ENCODE measurements at places on chromosomes 7 and 10. TPM values are rescaled to one million over a fixed set of nuclear protein-coding genes. Genes with fewer than 3 reads are reported as not detected.

The ACSM6 gene
- not detected for total RNA-seq

- no peak overlapping the region for H3K27ac ChIP-seq
- no peaks in the 10 kb centered on the region for H3K4me1 ChIP-seq
- no peak for DNase-seq
- no peak overlapping the region for H3K4me3 ChIP-seq
- H3K36me3 ChIP-seq: no peaks in the 10 kb centered on the region
Observed at GRCh38 chr10:101760510-101760909, 15.4 kb downstream of the FGF8 start.

DNA sequence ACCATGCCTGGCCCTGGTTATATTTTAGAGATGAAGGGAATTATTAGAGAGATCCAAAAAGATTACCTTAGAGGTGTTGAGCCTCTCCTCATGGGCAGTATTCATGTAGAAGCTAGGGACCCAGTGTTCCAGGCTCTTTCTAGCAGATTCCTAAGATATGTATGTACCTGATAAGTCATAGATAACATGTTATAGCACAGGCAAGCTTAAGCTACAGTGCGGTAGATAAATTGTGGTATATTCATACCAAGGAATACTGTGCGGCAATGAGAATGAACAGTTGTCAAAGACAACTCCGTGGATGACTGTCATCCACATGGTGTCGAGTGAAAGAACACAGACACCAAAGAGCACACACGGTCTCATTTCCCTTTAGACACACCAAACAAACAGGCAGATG lies 53.1 kb downstream of the TACR2 start:
- H3K4me3 ChIP-seq: no peak overlapping the region
- H3K27ac ChIP-seq: no peak overlapping the region
- no peaks in the 10 kb centered on the region for H3K27me3 ChIP-seq
- no peaks in the 10 kb centered on the region for H3K4me1 ChIP-seq
- DNase-seq: no peak
- H3K36me3 ChIP-seq: peaks cover 4% of the 10 kb centered on the region

DNA sequence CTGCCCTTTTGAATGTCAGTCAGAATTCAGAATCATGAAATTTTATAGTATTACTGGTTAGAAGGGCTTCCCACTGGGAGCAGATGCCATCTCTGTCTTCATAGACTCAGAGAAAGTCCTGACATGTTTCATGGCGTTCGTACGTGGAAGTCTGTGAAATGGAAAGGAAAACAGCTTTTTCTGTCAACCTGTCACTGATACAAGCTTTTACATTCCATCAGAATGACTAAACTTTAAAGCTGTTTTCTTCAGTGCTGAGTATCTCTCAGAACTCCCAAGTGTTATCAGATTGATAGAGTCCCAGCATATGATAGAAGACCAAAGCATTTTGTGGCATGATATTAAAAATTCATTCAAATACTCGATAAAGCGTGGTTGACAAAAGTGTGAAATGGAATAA lies 726.7 kb upstream of the GALNT17 start:
- H3K4me1 ChIP-seq: no peaks in the 10 kb centered on the region
- no peak overlapping the region for H3K4me3 ChIP-seq
- no peak overlapping the region for H3K27ac ChIP-seq
- no peaks in the 10 kb centered on the region for H3K27me3 ChIP-seq
- DNase-seq: no peak

GRCh38 chr7:128417071-128417470 lies 7.3 kb upstream of the IMPDH1 start:
- no peaks in the 10 kb centered on the region for H3K4me1 ChIP-seq
- H3K36me3 ChIP-seq: no peaks in the 10 kb centered on the region
- no peak for DNase-seq
- H3K4me3 ChIP-seq: no peak overlapping the region

- H3K27me3 ChIP-seq: no peaks in the 10 kb centered on the region
- H3K36me3 ChIP-seq: no peaks in the 10 kb centered on the region
- H3K4me3 ChIP-seq: no peak overlapping the region
- no peak overlapping the region for H3K27ac ChIP-seq
Observed at GRCh38 chr10:43765516-43765915, 116.8 kb upstream of the ZNF32 start.

GRCh38 chr10:50648089-50648934 lies 24.6 kb upstream of the SGMS1 start:
- H3K27me3 ChIP-seq: no peaks in the 10 kb centered on the region
- DNase-seq: no peak
- H3K4me3 ChIP-seq: no peak overlapping the region
- H3K27ac ChIP-seq: no peak overlapping the region
- H3K36me3 ChIP-seq: no peaks in the 10 kb centered on the region
- no peaks in the 10 kb centered on the region for H3K4me1 ChIP-seq

All from HCT116 (cell line).